NCI-H524 (cell line): ENCODE measurements at places on chromosomes 12 and 14.

GRCh38 chr12:29566441-29566840, 69.0 kb upstream of the OVCH1 start:
- no peak for DNase-seq

- DNase-seq: no peak
Measured at GRCh38 chr12:107557026-107557425, 128.6 kb upstream of the PWP1 start.

DNA sequence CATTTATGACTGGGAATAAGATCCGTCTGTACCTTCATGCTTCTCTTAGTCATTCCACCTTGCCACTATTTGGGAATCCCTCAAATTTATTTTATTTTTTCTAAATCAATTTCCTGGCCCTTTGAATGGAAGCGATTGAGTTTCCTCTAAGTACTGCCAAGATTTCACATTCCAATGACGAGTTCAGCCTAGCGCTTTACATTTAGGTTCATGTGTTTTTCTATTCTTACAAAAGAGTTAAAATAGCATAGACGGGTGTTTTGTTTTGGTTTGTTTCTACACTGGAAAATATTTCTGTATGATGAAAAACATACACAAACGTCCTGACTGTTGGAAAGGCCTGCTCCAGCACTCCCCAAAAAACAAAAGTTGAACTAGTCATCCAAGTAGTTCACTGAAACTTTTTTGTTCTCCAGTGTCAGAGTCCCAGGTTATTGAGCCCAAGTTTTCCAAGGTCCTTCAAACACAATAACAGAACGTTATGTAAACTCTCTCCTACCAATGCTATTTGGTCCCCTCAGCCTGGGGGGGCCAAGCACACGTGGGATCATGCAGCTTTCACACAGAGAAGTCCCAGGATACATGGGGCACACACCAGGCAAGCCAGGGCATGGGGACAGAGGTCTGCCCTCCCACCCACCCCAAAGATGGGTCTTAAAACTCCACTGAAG, 74.8 kb upstream of the FOXN3 start:
- DNase-seq: no peak

DNA sequence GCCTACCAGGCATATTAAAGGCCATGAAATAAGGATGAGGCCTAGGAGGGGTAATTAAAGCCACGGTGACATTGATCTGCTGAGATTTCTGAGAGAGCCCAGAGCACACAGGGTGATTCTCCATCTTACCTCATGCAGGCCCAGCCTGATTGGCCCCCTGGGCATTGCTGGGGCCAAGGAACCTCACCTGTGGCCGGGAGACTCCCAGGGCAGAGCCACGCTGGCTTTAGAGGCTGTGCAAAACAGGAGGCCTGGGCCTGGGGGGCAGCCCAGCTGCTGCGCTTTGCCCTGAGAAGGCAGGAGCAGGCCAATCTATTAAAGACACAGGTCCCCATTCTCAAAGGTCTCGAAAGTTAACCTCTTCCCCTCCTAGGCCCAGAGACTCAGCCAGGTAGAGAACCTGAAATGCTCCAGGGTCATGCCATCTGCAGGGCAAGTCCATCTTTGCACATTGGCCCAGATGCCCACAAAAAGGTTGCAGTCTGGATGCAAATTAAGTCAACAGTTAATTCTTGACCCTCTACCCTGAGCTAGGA, 1099.7 kb downstream of the BCL11B start:
- no peak for DNase-seq

DNA sequence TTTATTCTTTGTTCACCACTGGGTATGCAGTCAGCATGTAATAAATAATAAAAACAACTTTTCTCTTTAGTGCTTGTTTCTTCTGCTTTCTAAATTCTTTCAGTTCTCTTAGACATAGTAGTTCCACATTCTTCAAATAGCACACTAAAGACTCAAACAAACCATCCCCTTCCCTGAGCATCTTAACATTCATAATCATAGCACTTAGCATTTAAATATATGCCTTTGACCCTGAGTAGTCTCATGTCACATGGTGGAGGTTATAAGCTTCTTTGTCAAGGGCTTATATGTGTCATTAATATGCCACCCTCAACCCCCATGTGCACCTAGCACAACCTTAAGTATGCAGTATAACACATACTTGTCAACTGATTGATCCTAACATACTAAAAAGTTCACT, 212.7 kb downstream of the PHLDA1 start:
- DNase-seq: peak; percentile 36
